ENCODE measurements at places on chromosomes 16 and 17.

DNA sequence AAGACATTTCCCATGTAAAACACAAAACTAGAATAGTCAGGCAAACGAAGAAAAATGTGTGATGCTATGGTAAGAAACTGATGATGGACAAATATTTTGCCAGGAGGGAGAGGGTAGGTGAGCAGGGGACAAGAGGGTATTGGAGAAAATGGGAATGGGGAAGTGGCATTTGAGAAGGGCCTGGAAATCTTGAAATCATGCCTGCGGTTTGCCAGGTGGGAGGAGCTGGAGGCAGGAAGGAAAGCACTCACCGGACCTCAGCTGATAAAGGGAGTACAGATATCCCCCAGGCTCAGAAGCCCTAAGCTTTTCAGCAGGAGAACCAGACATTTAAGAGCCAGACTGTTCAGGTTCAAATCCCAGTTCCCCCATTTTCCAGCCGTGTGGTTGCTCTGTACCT lies 103.6 kb downstream of the GSG1L start:
- no peak for DNase-seq

DNA sequence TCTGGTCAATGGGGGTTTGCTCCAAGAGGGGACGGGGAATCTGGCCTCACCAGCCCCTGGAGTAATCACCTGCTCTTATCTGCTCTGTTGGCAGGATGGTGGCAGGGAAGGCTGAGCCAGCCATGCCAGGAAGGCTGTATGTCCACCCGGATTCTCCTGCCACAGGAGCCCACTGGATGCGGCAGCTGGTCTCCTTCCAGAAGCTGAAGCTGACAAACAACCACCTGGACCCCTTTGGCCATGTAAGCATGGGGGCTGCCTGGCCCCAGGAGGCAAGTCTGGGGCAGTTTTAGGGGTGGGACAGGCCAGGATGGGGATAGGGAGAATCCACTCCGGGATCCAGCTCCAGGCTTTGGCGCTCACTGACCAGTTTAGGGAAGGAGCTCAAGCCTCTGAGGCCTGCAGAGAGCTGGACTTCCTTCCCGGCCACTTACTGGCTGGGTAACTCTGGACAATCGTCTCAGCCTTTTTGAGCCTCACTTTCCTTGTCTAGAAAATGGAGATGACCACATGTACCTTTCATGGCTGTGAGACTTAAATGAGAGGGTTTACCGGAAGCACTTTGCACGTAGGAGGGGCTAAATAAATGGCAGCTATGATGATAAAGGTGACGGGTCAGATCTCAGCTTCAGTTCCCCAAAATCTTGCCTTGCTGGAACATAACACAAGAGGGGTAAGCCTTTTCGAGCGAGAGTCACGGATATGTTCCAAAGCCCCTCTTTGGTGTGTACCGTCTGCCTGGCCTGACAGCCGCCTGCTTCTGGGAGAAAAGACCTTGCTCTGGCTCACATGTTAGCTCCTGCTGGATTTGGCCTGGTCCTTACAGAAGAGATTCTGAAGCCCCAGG lies 15.4 kb downstream of the TBX4 start:
- no peak for DNase-seq

GRCh38 chr17:80832266-80832676 lies 159.4 kb upstream of the CHMP6 start:
- DNase-seq, result no peak

DNA sequence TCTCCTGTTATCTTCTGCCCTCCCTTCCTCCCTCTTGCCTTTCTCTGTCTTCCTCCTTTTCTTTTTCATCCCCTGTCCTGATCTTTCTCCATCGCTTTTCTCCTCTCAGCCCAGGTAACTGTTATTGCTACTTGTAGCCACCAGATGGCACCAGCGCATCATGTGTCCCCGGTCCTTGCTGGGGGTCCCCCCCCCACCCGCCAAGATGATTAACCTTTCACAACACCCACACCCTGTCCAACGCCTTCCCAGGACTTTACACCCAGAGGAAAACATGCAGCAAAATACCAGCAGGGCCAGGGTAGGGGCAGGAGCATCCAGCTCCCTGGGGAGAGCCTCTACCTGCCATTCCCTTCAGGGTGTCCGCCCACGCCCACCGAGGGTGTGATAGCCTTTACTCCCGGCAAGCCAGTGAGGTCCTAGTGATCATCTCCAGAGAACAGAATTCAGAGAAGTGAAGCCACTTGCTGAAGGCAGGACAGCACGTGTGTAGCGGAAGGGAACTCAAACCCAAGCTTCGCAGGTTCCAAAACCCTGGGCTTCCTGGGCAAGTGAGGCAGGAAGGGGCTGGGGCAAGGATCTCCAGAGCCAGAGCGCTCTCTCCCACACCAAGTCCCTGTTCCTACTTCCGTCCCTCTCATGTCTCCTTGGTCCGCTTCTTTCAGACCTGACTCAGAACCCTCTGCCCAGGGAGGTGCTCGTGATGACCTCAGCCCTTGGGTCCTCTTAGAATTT lies 13.4 kb upstream of the TAC4 start:
- DNase-seq, result peak; percentile 49

DNA sequence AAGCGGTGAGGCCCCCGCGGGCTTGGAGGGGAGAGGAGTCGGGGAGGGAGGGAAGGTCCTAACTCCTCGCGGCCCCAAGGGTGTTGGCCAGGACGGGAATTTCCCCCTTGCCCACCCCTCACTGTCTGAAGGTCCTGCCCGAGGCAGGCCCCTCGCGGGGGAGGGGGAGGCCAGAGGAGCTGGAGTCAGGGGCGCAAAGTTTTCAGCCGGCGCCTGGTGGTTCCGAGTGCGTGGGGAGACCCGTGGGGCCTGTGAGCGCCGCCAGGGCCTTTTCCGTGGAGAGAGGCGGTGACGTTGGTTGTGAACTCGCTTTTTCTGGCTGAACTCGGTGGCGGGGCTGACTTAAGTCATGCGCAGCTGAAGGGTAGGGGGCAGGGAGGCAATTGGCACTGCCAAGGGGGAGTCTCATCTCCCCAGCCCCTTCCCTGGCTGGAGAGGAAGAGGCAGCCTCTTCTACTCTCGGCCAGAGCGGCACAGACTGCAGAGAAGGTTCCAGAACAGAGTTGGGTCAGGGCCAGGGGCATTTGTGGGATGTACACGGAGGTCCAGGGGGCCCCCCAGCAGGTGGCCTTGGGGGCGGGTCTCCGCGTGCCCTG lies 1.5 kb downstream of the CACNA1H start:
- no peak for DNase-seq

- DNase-seq, result no peak
Measured at GRCh38 chr16:15571557-15571956, 71.4 kb downstream of the MARF1 start.

- no peak for DNase-seq
Measured at GRCh38 chr17:74595037-74595750, 3.1 kb upstream of the CD300LD start.

DNA sequence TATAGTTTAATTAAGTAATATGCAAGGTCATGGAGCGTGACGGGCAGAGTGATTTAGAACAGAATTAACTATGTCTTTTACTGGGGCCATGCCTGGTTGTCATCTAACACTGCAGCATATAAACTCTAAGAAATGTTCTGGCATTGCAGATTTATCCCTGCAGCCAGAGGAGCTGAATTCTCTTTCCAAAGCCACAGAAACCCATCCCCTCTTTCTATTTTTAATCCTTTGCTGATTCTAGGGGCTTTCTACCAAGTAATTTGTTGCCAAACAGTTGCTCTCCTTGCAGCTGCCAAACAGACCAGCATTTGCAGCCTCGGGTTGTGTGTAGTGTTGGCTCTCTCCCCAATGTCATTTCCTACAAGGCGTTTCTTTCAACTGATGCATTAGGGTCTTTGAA lies 243.2 kb upstream of the MON1B start:
- DNase-seq, result no peak

GRCh38 chr17:31320241-31320640 lies 1.2 kb downstream of the EVI2A start:
- DNase-seq, result no peak

- DNase-seq, result no peak
Measured at GRCh38 chr17:46722662-46723285, 95.7 kb downstream of the WNT3 start.

- DNase-seq, result no peak
Measured at GRCh38 chr16:24178496-24178895, 77.6 kb upstream of the CACNG3 start.

DNA sequence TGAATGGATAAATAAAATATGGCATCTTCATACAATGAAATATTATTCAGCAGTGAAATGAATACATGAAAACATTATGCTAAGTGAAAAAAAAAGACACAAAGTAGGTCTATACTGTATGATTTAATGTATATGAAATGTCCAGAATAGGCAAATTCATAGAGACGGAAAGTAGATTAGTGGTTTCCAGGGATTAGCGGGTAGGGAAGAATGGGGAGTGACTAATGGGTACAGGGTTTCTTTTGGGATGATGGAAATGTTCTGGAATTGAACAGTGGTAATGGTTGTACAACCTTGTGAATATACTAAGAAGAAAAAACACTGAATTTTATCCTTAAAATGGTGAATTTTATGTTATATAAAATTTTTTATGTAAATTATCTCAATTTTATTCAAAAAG lies 8.5 kb upstream of the MYCBPAP start:
- DNase-seq, result no peak

- DNase-seq, result no peak
Measured at GRCh38 chr17:53150101-53150698, 672.5 kb upstream of the KIF2B start.

DNA sequence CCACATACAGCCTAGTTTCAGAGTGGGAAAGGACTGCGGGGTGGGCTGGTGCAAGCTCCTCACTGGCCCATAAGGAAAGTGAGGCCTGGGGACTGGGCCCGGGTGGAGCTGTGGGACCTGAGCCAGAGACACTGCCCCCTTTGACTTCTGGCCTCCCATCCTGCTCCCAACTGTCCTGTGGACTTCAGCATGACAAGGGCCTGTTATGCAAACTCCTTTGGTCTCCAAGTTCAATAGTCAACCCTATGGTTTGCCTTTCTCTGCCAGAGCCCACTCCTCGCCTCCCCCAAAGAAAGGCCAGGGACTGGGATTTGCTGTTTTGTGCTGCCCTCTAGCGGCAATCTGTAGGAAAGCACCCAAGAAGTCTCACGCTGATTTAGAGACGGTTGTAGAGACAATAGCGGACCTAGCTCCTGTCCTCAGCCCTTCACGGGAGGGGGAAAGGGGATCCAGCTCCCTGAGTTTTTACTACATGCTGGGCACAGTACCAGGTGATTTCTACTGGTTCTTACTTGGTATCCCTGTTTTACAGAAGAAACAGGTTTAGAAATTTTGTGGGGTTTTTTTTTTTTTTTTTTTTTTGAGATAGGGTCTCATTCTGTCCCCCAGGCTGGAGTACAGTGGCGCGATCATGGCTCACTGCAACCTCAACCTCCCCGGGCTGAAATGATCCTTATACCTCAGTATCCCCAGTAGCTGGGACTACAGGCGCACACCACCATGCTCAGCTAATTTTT lies 1.2 kb upstream of the TLCD3B start:
- DNase-seq, result peak; percentile 76

DNA sequence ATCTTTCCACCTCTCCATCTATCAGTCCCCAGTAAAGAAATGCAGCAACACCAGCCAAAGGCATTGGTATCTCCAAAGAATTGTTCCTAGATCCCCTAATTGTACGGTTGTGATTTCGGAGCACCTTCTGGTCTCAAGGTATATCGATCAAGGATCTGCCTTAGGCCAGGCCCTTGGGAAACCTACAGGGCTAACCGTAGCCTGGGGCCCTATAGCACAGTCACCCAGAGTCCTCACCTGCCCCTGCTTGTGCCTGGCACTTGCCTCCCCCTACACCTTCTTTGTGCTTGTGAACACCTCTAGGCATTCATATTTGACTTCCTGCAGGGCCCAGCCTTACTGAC lies 16.8 kb upstream of the AURKB start:
- DNase-seq, result no peak

DNA sequence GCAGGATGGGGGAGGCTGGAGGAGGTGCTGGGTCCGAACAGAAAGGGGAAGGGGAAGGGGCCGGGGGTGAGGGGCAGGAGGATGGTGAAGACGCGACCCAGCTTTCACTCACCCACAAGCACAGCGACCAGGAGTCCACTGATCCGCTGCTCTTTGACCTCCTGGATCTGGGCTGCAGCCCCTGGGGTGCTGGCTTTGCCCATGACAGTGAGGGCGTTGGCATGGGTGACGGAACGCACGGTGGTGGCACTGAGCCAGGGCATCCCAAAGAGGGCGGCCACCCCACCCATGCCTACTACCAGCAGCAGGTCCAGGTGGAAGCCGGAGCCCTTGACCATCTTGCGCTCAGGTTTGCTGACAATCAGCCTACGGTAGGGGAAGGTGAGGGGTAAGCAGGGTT lies 14.9 kb downstream of the SLC4A1 start:
- no peak for DNase-seq

DNA sequence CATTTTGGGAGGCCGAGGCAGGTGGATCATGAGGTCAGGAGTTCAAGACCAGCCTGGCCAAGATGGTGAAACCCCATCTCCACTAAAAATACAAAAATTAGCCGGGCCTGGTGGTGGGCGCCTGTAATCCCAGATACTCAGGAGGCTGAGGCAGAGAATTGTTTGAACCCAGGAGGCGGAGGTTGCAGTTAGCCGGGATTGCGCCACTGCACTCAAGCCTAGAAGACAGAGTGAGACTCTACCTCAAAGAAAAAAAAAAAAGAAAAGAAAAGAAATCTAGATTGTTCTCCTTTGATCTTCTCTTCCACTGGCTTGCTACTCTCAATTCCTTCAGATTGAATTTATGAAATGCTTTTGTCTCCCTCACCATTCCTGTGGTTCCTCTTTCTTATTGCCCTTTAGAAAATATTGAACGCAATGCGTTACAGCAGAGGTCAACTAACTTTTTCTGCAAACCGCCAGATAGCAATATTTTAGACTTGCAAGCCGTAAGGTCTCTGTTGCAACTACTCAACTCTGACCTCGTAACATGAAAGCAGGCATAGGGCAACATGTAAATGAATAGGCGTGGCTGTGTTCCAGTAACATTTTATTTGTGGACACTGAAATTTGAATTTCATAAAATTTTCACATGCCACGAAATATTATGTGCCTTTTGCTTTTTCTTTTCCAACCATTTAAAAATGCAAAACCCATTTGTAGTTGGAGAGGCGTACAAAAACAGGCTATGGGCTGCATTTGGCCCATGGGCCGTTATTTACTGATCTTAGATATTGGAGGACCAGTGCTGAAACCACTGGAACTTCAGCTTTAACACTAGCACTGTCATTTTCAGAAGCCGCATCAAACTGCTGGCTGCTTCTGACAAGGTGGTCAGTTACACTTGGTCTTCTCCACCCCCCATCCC lies 24.8 kb downstream of the PITPNC1 start:
- DNase-seq, result no peak

- no peak for DNase-seq
Measured at GRCh38 chr16:59047114-59047513, 313.0 kb upstream of the GOT2 start.

DNA sequence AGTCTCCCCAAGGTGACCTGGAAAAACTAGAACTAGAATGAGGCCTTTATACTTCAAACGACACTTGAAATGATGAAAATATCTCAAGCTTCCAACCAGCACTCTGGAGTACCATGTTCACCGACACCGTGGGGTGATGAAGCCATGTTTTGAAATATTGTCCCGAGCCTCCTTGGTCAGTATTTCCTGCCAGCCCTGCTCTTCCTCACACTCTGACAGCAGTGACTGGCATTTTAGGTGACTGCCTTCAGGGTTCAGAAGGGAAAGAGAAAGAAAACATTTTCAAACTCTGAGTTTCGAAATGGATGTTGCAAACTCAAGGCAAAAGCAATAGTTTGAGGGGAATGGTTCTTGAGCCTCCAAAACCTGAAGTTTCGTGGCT lies 39.3 kb upstream of the IRX6 start:
- no peak for DNase-seq

All from activated CD4-positive, alpha-beta T cell treated with anti-CD3 and anti-CD28 coated beads, Interleukin-10, Interleukin-2, amounts not matched to agents 100 ng/mL and 50 ng/mL, durations not matched to agents 16 hours and 8 hours (primary cell).